ENCODE measurements at places on chromosomes 5 and 9. TPM values are rescaled to one million over a fixed set of nuclear protein-coding genes. Genes with fewer than 3 reads are reported as not detected.

C1QTNF3 gene
- total RNA-seq = under 0.01 TPM

GLT6D1 gene
- total RNA-seq = not detected

SOX30 gene
- not detected for total RNA-seq

TMEM215 gene
- total RNA-seq = not detected

JAKMIP2 gene
- 0.22 TPM for total RNA-seq

C5orf34 gene
- total RNA-seq = 12.0 TPM

HAPLN1 gene
- total RNA-seq = 1.1 TPM

MARCHF3 gene
- 22.5 TPM for total RNA-seq

C5orf52 gene
- total RNA-seq = not detected

ADGRV1 gene
- 0.66 TPM for total RNA-seq

COMMD10 gene
- 21.2 TPM for total RNA-seq

QRFP gene
- total RNA-seq = not detected

PCDHA8 gene
- total RNA-seq = under 0.01 TPM

PRELID2 gene
- 10.5 TPM for total RNA-seq

IRX1 gene
- total RNA-seq = not detected

EPB41L4A gene
- 0.29 TPM for total RNA-seq

NUDT12 gene
- 7.4 TPM for total RNA-seq

IFNA13 gene
- total RNA-seq = not detected

PCDHGA9 gene
- total RNA-seq = 6.2 TPM

GPR151 gene
- total RNA-seq = not detected

FASTKD3 gene
- total RNA-seq = 15.0 TPM

SLC34A1 gene
- total RNA-seq = not detected

MCC gene
- 44.1 TPM for total RNA-seq

SLC6A19 gene
- not detected for total RNA-seq

FOXI1 gene
- total RNA-seq = not detected

SPOCK1 gene
- total RNA-seq = 77.5 TPM

TCF7 gene
- 0.44 TPM for total RNA-seq

SH3TC2 gene
- total RNA-seq = 10.6 TPM

CD74 gene
- 2.8 TPM for total RNA-seq

BARHL1 gene
- total RNA-seq = not detected

BAAT gene
- not detected for total RNA-seq

NME5 gene
- total RNA-seq = not detected

ACER2 gene
- total RNA-seq = 3.3 TPM

TAF11L12 gene
- total RNA-seq = not detected

PCDHA7 gene
- 0.29 TPM for total RNA-seq

CKMT2 gene
- total RNA-seq = 0.29 TPM

WDR31 gene
- total RNA-seq = 1.3 TPM

ASPN gene
- total RNA-seq = 0.44 TPM

CCNI2 gene
- not detected for total RNA-seq

ACTBL2 gene
- total RNA-seq = 3.3 TPM

FOXD4L4 gene
- 0.14 TPM for total RNA-seq

PCDHGA5 gene
- total RNA-seq = 1.5 TPM

OMD gene
- total RNA-seq = not detected

ORM2 gene
- not detected for total RNA-seq

P4HA2 gene
- 168 TPM for total RNA-seq

PCDHGA6 gene
- total RNA-seq = 4.8 TPM

TMEM252 gene
- not detected for total RNA-seq

SPINK6 gene
- not detected for total RNA-seq

TMEM174 gene
- not detected for total RNA-seq

FGF18 gene
- total RNA-seq = under 0.01 TPM

C1QTNF2 gene
- not detected for total RNA-seq

SH2D3C gene
- not detected for total RNA-seq

PCA3 gene
- total RNA-seq = not detected

Measured in placental pericyte (primary cell).